Muscle of back (tissue), 13 donors: ENCODE measurements at places on chromosomes 6 and 20. TPM values are rescaled to one million over a fixed set of nuclear protein-coding genes. Genes with fewer than 3 reads are reported as not detected.

DNA sequence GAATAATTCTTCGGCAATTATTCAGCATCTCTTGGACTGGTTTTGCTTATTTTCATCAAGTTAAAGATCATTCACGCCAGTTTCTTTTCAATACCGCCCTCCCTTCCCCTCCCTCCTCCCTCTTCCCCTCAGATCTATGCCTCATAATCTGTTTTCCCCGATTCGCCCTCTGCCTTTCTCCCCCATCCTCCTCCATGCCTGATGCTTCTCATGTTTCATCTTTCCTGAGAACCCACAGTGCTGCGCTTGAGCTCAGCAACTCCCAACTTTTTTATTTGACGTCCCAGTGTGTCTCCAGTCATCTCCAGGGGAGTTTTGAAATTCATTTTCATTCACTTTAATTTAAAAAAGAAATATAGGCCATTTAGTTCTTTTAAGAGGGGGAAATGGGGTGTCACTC is 142.7 kb downstream of the PTPRT start:
- no peak for DNase-seq

GRCh38 chr6:40640599-40641227 is 53.5 kb upstream of the LRFN2 start:
- peak; percentile 76 for DNase-seq

- DNase-seq: no peak
These were observed 11.2 kb downstream of the VEGFA start for GRCh38 chr6:43780941-43781928.

DNA sequence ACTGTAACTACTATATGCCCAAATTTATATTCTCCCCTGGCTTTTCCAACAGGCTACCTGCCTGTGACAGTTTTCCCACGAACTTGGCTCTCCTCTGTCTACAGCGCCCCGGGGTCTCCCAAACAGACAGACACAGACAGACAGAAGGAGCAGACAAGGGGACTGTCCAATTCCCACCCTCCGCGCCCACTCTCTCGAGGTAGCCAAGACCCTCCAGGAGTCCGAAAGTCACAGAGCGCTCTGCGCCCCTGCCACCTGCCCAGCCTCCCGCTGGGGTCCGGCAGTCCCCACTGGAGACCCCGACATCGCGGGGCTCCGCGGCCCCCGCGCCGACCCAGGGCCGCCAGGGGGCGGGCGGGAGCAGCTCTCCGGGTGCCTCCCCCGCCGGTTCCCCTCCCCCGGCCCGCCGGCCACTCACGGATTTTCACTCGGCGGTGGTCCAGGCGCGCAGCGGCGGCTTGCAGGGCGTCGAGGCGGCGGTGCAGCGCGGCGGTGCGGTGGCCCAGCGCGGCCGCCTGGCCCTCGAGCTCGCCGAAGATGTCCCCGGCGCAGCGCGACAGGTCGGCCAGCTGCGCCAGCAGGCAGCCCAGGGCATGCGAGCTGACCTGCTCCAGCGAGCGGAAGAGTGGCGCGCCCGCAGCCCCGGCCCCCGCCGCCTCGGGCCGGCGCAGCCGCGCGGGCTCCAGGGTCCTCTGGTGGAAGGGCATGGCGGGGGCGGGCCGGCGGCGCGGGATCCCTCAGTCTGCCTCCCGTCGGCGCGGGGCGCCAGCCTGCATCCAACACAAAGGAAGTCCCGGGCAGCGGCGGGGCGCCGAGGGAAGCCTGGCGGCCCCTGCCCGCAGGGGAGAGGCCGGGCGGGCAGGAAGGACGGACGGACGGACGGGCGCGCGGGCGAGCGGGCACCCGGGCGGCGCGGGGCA is 81.3 kb upstream of the CCDC28A start:
- DNase-seq: peak; percentile 91

GRCh38 chr6:83098589-83098988 is 31.1 kb downstream of the DOP1A start:
- no peak for DNase-seq

DNA sequence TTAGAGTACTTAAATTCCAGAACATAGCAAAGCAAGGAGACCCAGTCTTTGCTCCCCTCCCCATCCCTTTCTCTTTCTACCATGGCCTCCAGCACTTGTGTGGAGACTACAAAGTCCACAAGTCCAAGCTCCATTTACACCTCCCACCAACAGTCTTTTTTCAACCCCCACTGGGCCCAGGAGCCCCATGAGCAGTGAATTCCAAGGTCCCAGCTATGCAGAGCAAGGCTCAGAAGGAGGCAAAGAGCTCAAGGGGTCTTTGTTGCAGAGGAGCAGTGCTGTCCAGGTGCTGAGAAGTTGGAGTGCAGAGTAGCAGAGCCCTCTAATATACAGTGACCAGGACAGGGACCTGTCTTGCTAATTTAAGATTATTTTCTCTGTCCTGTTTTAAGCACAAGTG is 9.0 kb downstream of the PAK5 start:
- DNase-seq: no peak

Gene ULBP1
- polyA plus RNA-seq: 0.50 TPM

Gene CLPSL1
- not detected for polyA plus RNA-seq

Gene B3GAT2
- polyA plus RNA-seq: 3.0 TPM

Gene JAG1
- polyA plus RNA-seq: 53.6 TPM
